ENCODE measurements at places on chromosomes 2 and 18. TPM values are rescaled to one million over a fixed set of nuclear protein-coding genes. Genes with fewer than 3 reads are reported as not detected.

DNA sequence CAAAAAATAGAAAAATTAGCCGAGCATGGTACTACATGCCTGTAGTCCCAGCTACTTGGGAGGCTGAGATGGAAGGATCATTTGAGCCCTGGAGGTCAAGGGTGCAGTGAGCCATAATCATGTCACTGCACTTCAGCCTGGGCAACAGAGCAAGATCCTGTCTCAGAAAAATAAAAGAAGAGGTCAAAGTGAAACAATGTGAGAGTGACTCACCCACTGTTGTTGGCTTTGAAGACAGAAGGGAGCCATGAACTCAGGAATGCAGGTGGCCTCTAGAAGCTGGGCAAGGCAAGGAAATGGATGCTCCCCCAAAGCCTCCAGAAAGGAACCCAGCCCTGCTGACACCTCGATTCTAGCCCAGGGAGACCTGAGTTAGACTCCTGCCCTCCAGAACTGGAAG is 3.7 kb upstream of the TMEM214 start:
- H3K4me3 ChIP-seq: no peak overlapping the region
- no peaks in the 10 kb centered on the region for H3K27me3 ChIP-seq
- no peak for DNase-seq
- peaks cover 4% of the 10 kb centered on the region for H3K36me3 ChIP-seq
- no peak overlapping the region for H3K27ac ChIP-seq

The KCNE4 gene
- not detected for polyA plus RNA-seq

DNA sequence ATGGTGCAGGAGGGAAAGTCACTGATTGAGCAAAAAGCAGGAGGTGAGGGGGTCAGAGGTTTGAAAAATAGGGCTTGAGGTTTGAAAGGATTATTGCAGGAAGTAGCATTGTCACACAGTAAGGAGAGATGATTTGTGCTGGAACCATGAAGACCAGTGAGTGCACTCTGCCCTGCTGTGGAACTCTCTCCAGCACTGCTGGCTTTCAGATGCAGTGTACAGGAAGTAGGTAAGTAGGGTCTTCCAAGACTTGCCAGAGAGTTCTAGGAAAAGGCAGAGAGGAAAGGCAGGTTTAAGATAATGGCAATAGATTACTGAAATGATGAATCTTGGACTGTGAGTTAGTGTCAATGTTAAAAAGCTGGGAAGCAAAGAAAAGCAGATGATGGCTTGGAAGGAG is 11.2 kb downstream of the SP110 start:
- H3K27ac ChIP-seq: no peak overlapping the region
- H3K36me3 ChIP-seq: peaks cover 90% of the 10 kb centered on the region
- H3K4me1 ChIP-seq: peaks cover 66% of the 10 kb centered on the region
- no peaks in the 10 kb centered on the region for H3K27me3 ChIP-seq

DNA sequence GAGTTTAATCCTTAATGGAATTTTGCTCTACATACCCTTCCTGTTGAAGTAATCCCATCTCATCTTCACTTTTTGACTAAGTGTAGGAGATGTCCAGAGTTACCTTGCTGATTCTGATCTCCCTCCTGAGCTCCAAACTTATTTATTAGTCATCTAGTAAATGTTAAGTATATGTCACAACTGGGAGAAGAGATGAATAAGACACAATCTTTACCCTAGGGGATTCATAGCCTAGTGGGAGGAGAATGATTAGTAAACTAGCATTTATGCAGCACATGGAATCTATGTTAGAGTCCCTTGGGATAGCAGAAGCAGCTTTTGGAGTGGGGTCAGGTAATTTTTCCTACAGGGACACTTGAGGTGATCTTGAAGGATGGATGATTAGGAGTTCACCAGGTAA is 20.7 kb downstream of the ACVR2A start:
- peaks cover 4% of the 10 kb centered on the region for H3K27me3 ChIP-seq
- peaks cover 16% of the 10 kb centered on the region for H3K4me1 ChIP-seq
- no peak for DNase-seq
- no peak overlapping the region for H3K27ac ChIP-seq

GRCh38 chr2:130825231-130825965 is 11.3 kb upstream of the ARHGEF4 start:
- DNase-seq: no peak
- H3K27ac ChIP-seq: no peak overlapping the region
- H3K4me1 ChIP-seq: no peaks in the 10 kb centered on the region
- H3K36me3 ChIP-seq: no peaks in the 10 kb centered on the region
- H3K4me3 ChIP-seq: no peak overlapping the region

GRCh38 chr2:25824216-25824615 is 54.1 kb downstream of the ASXL2 start:
- H3K36me3 ChIP-seq: no peaks in the 10 kb centered on the region
- H3K4me3 ChIP-seq: no peak overlapping the region
- H3K4me1 ChIP-seq: peaks cover 11% of the 10 kb centered on the region
- no peak for DNase-seq

GRCh38 chr2:164808776-164809175 is 32.8 kb downstream of the COBLL1 start:
- no peaks in the 10 kb centered on the region for H3K27me3 ChIP-seq
- H3K4me3 ChIP-seq: no peak overlapping the region
- no peaks in the 10 kb centered on the region for H3K4me1 ChIP-seq
- no peaks in the 10 kb centered on the region for H3K36me3 ChIP-seq

GRCh38 chr18:355678-356077 is 87.8 kb upstream of the THOC1 start:
- peaks cover 1% of the 10 kb centered on the region for H3K4me1 ChIP-seq
- H3K27ac ChIP-seq: no peak overlapping the region
- H3K36me3 ChIP-seq: no peaks in the 10 kb centered on the region
- DNase-seq: no peak
- no peak overlapping the region for H3K4me3 ChIP-seq
